Ascending aorta (tissue), 2 donors: ENCODE measurements at places on chromosomes 1 and 21. TPM values are rescaled to one million over a fixed set of nuclear protein-coding genes. Genes with fewer than 3 reads are reported as not detected.

DNA sequence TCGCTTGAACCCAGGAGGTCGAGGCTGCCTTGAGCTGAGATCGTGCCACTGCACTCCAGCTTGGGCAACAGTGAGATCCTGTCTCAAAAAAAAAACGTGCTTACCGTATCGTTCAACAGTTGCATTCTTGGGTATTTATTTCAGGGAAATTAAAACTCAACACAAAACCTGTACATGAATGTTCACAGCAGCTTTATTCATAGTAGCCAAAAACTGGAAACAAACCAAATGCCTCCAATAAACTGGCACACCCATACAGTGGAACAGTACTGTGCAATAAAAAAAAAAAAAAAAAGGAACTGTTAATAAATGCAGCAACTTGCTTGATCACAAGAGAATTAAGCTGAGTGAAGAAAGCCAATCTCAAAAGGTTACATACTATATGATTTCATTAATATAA is 6.7 kb downstream of the KHDRBS1 start:
- no peak for DNase-seq

GRCh38 chr1:107925565-107925964 is 39.4 kb downstream of the VAV3 start:
- no peak for DNase-seq

The KRTAP10-4 gene
- not detected for total RNA-seq

The PRDM16 gene
- 84.2 TPM for total RNA-seq
